ENCODE measurements at places on chromosomes 5 and 9. TPM values are rescaled to one million over a fixed set of nuclear protein-coding genes. Genes with fewer than 3 reads are reported as not detected.

GRCh38 chr9:93645149-93645889 lies 68.9 kb downstream of the PHF2 start:
- DNase-seq = no peak

Gene RMI1
- total RNA-seq = 3.7 TPM

- DNase-seq = no peak
Measured at GRCh38 chr5:171945066-171945465, 61.4 kb downstream of the FBXW11 start.

DNA sequence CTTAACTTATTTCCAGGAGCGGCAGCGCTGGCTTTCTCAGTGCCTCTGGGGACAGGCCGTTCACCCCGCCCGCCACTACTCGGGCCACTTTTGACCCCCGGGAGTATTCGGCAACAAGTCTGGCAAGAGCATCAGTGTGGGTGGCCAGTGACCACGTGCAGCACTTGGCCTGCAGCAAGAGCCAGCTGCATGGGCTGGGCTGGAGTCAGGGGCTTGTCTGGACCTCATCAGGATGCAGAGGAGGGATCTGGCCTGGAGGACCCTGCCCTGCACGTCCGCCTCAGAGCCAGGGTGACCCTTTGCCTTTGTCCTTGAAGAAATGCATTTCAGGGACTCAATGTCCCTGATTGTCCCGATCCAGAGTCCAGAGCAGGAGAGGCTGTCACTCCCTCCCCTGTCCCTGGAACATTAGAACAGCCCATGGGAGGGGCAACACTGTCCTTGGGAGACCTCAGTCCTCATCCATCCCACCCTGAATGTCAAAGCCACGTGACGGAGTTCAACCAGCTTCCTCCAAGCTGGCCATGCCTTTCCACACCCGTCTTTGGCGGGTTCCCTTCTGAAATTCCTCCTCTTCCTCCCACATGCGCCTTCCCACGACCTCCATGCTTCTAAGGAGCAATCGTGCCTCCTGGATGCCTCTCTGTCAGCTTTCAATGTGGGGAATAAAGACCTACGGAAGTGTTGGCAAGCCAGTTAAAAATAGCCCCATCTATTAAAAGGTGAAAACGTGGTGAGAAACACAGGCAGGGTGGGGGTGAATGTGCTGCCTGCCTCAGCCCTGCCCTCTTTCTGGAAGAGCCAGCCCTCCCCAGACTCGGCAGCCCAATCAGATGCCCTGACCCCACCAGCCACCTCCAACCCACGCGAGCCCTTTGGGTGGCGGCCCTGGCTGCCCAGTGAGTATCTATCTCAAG lies 99.0 kb downstream of the OLFM1 start:
- no peak for DNase-seq

- DNase-seq = no peak
Measured at GRCh38 chr9:121206516-121207370, 5.1 kb upstream of the RAB14 start.

DNA sequence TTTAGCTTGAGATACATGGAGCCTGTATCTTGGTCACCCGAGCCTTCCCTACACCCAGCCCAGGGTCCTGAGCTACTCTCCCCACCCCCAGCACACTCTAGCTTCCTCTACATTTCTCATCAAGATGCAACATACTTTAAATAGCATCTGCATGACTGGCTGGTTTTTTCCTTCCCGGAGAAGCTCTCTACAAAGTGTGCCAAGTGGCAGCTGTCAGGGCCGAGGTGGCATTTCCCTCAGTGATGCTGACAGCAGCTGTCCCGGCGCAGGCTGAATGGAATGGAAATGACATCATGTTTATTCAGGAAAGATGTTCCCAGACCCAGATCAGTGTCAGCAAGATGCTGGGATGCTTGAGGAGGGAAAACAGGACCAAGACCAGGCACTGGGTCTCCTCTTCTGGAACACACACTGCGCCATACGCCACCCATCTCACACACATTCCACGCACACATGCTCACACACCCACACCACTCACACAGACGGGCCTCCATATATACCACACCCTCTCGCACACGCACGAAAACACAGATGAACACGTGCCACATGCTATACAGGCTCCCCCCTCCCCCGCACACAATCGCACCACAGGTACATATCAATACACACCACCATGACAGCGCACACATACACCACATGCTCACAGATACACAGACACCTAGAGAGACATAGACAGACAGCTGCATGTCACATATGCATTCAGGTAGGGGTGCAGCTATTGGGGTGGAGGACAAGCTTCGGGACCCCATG lies 67.8 kb downstream of the LHX2 start:
- no peak for DNase-seq

- DNase-seq = no peak
Measured at GRCh38 chr5:589588-589987, 22.6 kb upstream of the CEP72 start.

GRCh38 chr5:53446908-53447307 lies 33.5 kb upstream of the FST start:
- DNase-seq = no peak

Gene IFNA2
- total RNA-seq = not detected

Gene PPP6C
- 34.4 TPM for total RNA-seq

Gene KCNV2
- not detected for total RNA-seq

DNA sequence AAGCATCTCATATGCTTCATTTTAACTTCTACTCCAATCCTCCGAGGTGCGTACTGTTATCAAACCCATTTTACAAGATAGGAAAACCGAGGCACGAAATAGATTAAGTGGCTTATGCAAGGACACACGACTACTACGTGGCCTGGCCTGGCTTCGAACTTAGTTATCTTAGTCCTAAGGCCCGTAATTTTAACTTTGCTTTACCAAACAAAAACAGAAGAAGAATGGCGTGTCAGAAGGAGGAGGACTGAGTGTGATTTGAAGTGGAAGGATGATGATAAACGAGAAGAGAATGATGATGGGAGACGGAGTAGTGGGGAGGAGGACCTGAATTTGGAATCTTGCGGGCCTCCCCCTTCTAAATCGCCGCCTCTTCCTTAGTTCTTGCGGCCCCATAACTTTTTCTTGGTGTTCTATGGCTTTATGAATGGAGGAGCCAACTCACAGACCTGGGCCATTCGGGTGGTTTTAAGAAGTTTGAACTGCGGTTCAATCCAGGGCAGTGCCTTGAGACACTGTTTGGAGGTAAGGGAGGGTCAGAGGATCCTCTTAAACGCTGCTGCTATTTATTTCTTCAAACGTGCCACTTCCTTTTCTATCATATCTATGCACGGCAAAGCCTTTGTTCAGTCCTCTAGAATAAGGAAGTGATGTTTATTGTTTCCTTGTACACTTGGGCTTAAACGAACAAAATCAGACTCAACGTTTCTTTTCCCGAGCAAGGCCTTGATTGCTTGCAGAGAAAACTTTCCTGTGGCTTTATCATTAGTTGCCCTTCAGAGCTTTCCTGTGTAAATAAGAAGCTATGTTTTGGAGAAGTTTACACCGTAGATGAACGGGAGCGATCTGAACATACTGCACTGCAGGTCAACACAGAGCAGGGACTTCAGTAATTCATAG lies 795 bp downstream of the CNOT8 start:
- no peak for DNase-seq

DNA sequence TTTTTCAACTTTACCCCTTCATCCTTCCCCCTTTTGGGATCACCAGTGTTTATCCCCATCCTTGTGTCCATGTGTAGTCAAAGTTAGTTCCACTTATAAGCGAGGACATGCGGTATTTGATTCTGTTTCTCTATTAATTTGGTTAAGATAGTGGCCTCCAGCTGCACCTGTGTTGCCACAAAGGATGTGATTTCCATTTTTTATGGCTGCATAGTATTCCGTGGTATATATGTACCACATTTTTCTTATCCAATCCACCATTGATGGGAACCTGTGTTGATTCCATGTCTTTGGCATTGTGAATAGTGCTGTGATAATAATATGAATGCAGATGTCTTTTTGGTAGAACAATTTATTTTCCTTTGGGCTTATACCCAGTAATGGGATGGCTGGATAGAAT lies 252.4 kb downstream of the ARRDC3 start:
- DNase-seq = no peak

- no peak for DNase-seq
Measured at GRCh38 chr5:1521671-1522600, 1.8 kb downstream of the LPCAT1 start.

DNA sequence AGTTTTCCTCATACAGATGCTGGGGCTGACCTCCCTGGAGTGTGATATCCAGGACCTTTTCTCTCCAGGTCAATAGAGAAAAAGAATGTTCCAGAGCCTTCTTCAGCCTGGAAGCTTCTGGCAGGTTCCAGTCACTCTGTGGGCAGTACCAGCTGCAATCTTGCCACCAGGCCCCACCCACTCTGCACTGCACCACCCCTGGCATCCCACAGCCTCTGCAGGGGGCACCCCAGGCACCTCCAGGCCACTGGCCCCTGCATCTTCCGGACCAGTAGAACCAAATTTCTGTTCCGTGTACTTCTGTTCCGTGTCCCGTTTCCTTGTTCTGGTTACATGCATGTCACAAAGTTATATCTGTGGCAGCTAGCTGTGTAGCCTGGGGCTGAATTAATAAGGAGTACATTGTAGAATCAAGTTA lies 83.3 kb upstream of the ZBTB43 start:
- peak; percentile 50 for DNase-seq

Gene SAXO1
- total RNA-seq = not detected

DNA sequence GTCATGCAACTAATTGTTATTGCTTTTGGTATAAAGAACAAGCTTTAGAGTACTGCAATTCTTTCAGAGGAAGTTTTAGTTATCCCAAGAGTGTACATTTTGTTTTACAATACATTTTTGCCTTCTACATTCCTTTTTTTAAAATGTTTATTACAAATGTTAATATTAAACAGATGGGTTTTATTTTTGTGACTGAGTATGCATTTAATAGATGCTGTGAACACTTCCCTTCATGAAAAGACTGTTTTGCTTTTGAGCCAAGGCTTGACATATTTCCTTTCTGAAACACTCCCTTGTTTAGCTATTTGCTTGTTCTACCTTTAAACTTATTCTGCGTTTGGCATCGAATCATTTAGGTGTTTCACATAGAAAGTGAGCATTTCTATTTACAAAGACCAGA lies 14.8 kb upstream of the ZNF474 start:
- no peak for DNase-seq

DNA sequence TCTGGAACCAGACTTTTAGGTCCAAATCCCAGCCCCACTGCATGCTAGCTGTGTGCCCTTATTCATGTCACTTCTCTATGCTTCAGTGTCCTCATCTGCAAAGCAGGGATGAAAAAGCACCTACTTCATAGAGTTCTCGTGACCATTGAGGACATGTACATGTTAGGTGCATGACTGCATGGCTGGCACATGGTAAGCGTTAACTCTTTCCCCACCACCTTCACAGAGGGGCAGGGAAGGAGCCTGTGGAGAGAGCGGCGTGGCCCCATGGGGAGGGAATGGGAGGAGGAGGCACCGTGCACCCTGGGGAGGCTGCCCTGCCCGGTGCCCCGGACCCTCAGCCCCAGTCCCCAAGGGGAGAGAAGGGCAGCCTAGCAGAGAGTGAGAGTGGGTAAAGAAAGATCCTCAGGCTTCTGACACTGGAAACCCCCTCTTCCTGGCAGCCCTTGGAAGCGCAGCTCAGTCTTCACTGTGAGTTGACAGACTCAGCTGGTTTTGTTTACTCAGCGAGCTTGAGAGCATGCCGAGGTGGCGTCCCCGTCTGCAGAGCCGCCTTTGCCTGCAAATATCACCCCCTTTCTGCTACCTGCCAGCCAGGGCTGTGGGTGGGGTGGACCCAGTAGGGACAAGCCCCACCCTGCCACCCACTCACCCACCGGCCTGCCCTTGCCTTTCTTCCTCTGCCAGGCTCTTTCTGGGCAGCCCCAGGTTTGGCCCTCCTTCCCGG lies 10.6 kb upstream of the ANGPTL2 start:
- DNase-seq = no peak

Gene HTR4
- 0.66 TPM for total RNA-seq

GRCh38 chr5:150044329-150044681 lies 42.0 kb downstream of the CSF1R start:
- DNase-seq = no peak

GRCh38 chr5:142669477-142669876 lies 16.4 kb downstream of the FGF1 start:
- no peak for DNase-seq

DNA sequence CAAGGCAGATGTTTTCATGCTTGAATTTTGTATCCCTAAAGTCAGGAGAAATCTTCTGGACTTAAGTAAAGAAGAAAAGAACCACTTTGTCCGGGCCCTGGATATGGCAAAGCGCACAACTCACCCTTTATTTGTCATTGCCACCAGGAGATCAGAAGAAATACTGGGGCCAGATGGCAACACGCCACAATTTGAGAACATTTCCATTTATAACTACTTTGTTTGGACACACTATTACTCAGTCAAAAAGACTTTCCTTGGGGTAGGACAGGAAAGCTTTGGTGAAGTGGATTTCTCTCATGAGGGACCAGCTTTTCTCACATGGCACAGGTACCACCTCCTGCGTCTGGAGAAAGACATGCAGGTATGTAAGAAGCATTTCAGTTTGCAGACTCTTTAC lies 2.3 kb downstream of the TYRP1 start:
- DNase-seq = no peak

DNA sequence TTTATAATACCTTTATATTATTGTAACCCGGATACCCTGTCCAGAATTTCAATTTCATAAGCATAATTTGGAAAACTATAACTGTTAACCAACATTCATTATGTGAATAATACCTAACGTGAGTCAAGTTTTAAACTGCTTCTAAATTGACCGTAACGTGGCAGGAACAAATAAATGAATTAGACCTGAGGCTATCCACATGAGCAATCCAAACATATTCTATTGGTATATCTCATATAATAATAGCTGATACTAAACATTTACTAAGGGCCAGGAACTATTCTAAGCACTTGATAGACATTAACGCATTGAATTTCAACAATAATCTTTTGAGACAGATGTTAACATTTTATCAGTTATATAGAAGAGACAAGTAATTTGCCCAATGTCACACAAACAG lies 276.4 kb downstream of the MEF2C start:
- no peak for DNase-seq

- no peak for DNase-seq
Measured at GRCh38 chr9:111839387-111839786, 44.6 kb upstream of the SHOC1 start.

DNA sequence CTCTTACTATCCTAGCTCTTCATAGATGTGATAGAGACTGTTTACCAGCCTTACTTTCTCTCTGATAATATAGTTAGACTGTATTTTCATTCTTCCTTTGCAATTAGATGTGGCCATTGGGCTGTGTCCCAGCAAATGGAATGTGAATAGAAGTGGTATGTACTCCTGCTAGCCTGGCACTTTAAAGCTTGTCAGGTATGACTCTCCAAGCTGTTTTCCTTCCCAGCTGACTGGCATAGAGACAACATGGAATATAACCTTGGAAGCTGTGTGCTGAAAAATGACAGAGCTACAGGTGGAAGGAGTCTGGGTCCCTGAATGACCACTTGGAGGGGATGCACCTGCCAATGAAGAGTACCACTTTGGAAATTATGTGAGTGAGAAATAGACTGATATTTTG lies 116.2 kb downstream of the DIRAS2 start:
- DNase-seq = no peak

DNA sequence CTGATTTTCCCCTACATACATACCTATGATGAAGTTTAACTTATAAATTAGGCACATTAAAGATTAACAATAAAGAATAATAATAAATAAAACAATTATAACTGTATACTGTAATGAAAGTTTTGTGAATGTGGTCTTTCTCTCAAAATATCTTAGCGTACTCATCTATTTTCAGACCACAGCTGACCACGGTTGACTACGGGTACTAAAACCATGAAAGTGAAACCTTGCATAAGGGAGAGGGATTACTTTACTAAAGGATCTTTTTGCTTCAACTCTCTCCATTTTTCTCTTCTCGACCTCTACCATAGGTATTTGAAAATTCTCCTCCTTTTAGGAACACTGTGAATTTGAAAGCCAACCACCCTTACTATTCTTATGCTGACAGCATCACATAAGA lies 475.5 kb downstream of the CETN3 start:
- no peak for DNase-seq

All from breast epithelium (tissue), 4 donors.